ENCODE measurements at places on chromosomes 6 and 20.

DNA sequence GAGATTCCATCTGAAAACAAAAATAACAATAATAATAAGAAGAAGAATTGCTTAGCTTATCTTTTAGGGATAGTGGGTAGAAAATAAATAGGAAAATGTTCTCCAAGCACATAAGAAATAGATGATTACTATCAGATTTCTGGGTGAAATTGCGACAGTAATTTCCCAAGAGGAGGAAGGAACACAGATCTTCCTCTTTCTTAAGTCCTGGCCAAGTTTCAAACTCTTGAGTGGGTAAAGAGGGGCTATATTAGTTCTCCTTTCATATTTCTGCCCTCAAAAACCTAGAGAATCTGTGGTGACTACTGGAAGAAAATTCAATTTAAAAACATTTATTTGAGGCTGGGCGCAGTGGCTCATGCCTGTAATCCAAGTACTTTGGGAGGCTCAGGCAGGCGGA lies 63.7 kb downstream of the PHACTR2 start:
- DNase-seq: no peak

DNA sequence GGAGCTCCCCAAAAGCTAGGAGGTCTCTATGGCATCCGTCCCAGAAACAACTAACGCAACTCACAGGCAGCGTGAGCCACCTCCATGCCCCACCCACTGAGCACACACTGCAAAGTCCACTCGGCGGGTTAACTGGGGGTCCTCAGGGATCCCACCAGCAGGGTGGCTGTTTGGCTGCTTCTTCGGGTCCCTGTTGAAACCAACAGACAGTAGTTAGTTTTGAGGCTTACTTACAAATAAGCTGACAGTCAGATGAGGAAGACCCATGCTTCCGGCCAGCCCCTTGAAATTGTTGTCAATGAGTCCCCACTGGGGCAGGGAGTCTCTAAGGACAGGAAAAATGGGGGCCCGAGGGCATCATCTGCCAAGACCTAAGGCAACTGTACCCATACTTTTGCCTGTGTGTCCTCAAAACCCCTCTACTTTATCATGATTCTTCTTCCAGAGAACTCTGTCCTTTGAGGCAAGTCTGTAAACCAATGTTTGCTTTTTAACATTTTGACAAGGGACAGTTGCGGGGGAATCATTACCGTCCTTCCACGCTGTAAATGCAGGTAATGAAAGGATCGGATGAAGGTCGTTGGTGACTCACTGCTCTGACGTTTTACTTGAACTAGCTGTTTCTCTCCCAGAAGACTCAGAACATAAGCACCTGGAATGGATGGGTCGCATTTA lies 2.2 kb upstream of the PCK1 start:
- DNase-seq: no peak

DNA sequence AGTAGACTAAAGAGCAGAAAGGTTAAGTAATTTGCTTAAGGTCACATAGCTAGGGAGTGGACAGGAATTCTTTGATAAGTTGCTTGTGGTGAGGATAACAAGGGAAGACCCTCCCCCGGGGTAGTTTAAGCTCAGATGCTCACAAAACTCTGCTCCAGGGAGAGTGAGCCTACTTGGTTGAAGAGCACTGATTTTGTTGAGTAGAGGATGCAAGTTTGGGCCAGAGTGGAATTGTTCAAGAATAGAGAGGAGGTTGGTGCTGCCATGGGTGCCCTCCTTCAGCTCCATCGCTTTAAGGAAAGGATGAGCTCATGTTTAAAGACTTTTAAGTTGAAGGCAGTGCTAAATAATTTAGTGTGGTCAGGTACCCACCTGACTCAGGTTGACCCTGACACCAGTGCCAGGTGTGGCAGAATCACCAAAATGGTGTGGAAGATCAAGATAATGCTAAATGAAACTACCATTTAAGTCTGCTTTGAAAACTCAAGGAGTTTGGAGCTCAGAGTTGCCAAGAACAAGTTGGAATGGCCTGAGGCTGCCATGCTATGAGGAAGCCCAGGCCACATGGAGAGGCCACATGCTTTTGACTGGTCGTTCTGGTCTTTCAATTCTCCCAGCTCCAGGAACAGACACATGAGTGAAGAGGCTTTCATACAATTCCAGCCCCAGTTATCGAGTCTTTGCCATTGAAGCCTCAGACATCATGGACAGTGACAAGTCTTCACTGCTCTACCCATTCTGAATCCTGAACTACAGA lies 8.0 kb upstream of the TCF15 start:
- DNase-seq: no peak

DNA sequence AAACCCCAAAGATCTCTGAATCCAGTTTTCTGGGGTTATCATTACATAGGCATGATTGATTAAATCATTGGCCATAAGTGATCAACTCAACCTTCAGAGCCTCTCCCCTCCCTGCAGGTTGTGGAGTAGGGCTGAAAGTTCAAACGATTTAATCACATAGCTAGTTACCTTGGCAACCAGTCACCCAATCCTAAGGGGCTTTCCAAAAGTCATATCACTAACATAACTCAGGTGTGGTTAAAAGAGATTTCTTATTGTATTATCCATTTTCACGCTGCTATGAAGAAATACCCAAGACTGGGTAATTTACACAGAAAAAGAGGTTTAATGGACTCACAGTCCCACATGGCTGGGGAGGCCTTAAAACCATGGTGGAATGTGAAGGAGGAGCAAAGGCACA lies 935.1 kb upstream of the SLC35B3 start:
- DNase-seq: no peak

DNA sequence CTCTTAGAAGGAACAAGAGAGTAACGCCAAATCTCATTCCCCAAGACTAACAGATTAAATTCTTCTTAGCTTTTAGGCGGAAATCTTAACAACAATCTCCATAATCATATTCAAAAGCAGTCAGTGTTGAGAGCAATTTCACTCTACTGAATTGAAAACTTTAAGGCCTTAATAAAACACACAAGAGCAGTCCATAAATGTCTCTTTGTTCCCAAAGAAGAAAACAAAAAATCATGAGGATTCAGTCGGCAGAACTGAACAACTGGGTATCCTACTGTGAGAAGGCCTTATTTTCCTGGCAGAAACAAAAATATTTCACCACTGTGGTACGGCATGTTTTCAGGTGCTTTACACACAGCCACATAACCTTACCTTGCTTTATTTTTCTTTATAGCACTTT lies 14.4 kb downstream of the ABHD12 start:
- DNase-seq: no peak

DNA sequence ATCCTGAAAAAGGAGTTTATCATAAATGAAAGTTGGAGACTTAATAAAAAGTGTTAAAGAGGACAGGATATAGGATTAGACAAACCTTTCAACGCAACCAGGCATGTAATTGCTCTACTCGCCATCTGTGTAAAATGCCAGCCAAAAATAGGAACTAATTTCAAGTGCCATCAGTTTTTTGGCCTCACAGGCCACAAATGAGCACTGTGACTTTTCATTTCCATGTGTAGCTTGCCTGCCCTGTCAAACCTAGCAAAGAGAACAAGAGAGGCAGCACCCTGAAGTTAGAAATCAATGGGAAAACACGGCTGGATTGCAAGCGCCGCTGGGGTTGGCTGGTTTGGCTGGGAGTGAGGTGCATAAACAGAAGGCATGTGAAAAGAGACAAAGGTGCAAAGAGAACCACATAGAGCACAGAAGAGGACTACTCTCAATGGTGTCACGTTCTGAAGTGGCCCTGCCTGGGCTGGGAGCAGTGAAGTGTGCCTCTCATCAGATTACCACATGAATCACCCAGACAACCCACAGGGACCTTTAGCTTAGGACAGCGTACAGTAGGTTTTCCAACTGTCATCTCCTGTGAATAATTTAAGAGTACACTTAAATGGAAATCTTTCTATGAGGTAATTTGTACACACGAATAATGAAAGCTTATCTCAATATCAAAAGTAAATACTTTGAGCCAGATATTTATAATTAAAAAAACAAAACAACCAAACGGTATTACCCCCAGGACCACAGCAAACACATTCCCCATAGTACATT lies 78.0 kb upstream of the NHSL1 start:
- no peak for DNase-seq

- no peak for DNase-seq
Measured at GRCh38 chr6:164037171-164037870, 622.8 kb downstream of the QKI start.

DNA sequence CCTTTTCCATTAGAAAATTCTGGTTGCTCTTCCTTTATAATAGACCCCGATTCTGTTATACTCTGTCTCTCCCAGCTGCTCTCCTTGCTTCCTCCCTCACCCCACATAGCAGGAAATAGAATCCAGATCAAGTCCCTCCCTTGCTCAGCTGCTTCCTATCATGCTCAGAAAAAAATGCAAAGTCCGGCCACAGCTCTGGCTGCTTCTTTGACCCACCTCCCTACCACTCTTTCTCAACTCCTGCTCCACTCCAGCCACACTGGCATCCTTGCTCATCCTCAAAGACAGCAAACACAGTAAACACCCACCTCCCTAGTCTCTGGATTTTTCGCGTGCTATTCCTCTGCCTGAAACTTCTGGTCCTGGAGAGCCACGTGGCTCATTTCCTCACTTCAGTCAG lies 9.1 kb upstream of the SLC22A16 start:
- DNase-seq: no peak

DNA sequence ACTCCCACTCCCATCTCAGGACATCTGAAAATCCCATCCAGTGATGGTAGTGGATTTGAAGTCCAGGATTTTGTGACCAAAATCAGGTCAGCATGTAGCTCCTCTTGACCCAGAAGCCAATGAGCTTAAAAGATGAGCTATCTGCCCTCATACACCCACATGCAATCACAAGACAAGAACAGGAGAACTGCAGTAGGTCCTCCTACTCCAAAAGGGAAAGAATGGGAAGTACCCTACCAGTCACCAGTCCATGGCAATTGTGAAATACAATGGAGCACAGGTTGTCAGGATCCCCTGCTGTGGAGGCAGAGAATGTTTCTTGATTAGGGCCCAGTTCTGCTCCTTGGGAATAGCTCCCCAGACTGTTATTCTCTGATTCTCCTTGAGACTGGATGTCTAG lies 347.3 kb upstream of the CNR1 start:
- no peak for DNase-seq

- DNase-seq: no peak
Measured at GRCh38 chr6:43481591-43482236, 4.3 kb downstream of the TJAP1 start.

DNA sequence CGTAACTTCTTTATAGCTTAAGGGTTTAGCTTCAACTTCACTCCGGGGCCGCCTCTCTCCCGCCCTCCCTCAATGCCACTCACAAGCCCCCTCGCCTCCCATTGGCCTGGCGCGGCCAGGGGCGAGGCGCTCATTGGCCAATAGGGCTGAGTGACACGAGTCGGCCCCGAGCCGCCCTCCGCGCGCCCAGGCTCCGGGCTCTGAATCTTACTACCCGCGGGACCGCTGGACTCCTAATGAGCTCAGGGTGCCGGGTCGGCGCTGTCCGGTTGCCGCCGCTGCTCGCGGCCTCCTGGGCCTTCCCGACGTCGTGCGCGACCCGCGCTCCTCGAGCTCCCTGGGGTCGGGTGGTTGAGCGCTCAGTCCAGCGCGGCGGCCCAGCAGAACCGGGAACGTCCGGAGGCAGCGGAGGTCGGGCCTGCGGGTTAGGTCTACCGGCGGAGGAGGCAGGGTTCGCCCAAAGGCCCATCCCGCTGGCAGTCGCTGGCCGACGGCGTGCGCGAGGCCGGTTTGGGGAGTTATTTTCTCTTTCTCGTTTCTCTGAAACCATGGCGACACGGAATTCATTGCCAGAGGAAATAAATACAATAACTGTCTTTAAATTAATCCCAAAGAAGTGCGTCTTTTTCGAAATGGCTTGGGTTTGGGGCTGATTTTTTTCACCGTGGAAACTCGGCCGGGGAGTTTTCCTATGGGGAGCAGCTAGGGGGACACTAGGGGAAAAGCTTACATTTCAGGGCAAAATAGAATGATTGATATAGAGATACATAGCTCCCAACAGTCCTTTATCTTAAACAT lies at the start of gene SIM1:
TSS of gene SIM1 (minus strand) at position 19 of the 798 bp plus-strand sequence. CDS start 1,453 bp downstream, outside the sequence.
- DNase-seq: no peak

- no peak for DNase-seq
Measured at GRCh38 chr20:47503685-47504084, 2.0 kb downstream of the NCOA3 start.

DNA sequence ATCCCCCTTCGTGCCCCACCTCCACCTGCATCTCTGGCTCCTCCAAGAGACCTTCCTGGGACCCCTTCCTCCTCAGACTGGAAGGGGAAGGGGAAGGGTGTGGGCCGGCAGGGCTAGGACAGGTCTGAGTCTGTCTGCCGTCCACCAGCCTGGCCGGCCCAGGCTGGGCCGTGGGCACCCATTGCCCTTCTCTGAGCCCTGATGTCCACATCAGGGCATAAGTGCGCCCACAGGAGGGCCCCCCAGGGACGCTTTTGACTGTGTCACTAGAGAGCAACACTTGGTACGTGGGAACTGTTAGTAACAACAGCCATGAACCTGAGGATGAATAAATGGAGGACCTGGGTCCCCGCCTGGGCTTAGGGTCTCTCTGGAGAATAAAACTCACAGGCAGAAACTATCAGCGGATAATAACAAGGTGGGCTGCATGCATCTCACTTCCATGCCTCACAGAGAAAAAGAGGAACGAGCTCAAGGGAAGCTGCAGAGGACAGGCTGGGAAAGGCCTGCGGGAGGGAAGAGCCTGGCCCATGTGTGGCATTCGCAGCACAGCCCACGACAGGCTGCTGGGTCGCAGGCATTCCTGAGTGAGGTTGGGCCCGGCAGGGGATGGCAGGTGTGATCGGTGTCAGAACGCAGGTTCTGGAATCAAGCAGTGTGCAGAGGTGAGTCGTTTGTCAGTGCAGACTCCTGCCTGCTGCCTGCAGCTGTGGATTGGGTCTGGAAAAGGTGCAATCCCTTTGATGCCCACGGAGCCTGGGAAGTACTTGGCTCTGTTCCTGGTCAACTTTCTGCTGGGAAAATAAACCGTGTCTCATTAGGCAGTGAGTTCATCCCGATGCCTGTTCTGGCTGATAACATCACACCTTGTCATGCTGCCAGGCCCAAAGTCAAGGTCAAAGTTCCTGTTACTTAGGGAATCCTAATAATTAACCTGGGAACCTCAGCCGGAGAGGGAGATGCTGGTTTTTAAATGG lies 60.9 kb downstream of the BCAS4 start:
- no peak for DNase-seq

DNA sequence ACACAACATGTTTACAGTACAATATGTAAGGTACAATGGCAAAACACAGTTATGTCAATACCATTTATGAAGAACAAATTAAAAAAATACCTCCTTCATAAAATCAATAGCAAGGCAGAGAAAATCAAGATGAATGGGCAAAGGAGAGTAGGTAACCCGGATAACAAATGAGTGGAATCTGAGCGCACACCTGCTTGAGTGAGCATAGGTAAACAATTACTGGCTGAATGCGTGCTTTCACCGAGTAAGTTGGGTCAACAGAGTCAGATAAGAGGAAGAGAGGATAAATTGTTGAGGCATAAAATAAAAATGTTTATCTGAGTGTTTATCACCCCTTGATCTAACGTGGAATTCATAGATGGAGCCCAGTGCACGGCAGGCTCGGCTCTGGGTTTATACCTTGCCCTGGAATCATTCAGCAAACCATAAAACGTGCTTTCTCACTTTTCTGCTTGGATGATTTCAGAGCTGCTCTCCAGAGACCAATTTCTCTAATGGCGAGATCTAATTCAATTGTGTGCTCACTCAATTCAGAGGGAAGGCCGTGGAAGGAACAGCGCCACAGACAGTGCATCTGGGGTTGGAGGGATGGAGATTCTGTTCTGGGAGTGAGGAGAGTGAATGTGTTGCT lies 224.8 kb upstream of the MAP3K7 start:
- no peak for DNase-seq

Measured in AG09309 (cell line).